Endodermal cell (in vitro differentiated cells): ENCODE measurements at places on chromosomes 5 and 9. TPM values are rescaled to one million over a fixed set of nuclear protein-coding genes. Genes with fewer than 3 reads are reported as not detected.

GRCh38 chr5:14702238-14702839 lies 37.8 kb downstream of the OTULIN start:
- H3K27ac ChIP-seq = no peak overlapping the region
- no peak overlapping the region for H3K4me3 ChIP-seq
- no peaks in the 10 kb centered on the region for H3K27me3 ChIP-seq

DNA sequence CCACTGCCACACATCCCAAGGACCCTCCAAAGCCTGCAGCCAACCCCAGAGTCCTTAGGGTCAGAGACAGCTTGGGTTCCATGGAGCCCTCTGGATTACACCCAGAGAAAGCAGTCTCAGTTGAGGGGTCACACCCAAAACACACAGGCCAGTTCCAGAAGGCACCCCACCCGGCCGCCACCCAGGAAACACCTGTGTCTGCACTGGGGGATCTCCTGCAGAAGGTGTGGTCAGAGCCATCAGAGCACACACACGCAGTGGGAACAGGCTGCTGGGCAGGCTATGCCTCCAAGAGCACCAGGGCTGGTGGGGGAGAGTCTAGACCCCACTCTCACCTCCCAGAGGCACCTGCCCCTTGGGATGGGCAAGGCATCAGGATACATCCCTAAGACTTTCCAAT lies 27.3 kb downstream of the NIPAL4 start:
- no peaks in the 10 kb centered on the region for H3K4me1 ChIP-seq
- peaks cover 96% of the 10 kb centered on the region for H3K36me3 ChIP-seq
- no peak overlapping the region for H3K4me3 ChIP-seq
- H3K27me3 ChIP-seq = no peaks in the 10 kb centered on the region
- H3K27ac ChIP-seq = no peak overlapping the region
- DNase-seq = no peak

DNA sequence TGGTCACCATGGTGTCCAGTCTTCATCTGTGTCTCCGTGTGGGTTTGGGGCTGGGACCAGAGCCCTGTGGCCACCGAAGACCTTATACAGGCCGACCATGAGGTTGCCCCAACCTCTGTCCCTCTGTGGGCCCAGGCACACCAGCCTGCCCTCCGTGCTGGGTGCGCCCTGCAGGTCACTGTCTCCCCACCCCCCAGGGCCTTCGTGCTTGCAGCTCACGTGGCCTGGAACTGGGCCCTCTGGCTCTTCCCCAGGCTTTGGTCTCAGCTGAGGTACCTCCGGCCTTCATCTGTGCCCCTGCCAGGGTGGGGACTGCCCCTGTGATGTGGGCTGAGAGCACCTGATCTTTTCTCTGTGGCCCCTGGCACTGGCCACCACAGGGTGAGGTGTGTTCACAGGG lies 92.1 kb downstream of the RXRA start:
- H3K36me3 ChIP-seq = peaks cover 9% of the 10 kb centered on the region
- no peak for DNase-seq
- no peak overlapping the region for H3K4me3 ChIP-seq
- no peak overlapping the region for H3K27ac ChIP-seq

- H3K4me1 ChIP-seq = peaks cover 13% of the 10 kb centered on the region
- H3K4me3 ChIP-seq = no peak overlapping the region
- no peaks in the 10 kb centered on the region for H3K27me3 ChIP-seq
Measured at GRCh38 chr5:160638161-160638742, 213.8 kb downstream of the ATP10B start.

GRCh38 chr5:171609806-171610452 lies 175.7 kb upstream of the SMIM23 start:
- no peaks in the 10 kb centered on the region for H3K36me3 ChIP-seq
- peak; percentile 5 for DNase-seq
- H3K27me3 ChIP-seq = no peaks in the 10 kb centered on the region
- no peak overlapping the region for H3K4me3 ChIP-seq

- no peaks in the 10 kb centered on the region for H3K27me3 ChIP-seq
- no peak overlapping the region for H3K27ac ChIP-seq
- no peaks in the 10 kb centered on the region for H3K36me3 ChIP-seq
- DNase-seq = peak; percentile 62
Measured at GRCh38 chr9:131810351-131811170, 70.7 kb upstream of the RAPGEF1 start.

MAMDC4 gene
- 6.8 to 11.0 TPM (median 10.6 TPM) in 3 replicates for total RNA-seq

- H3K27me3 ChIP-seq = no peaks in the 10 kb centered on the region
- H3K4me3 ChIP-seq = no peak overlapping the region
- H3K27ac ChIP-seq = no peak overlapping the region
- peaks cover 4% of the 10 kb centered on the region for H3K4me1 ChIP-seq
Measured at GRCh38 chr5:95445995-95446394, 54.8 kb downstream of the FAM81B start.

ANKRD34B gene
- total RNA-seq = 0.14 and 0.20 TPM in 2 replicates

PNPLA7 gene
- total RNA-seq = 2.0 to 2.3 TPM (median 2.2 TPM) in 3 replicates

MLANA gene
- total RNA-seq = not detected in 3 replicates

- no peak overlapping the region for H3K27ac ChIP-seq
- no peak overlapping the region for H3K4me3 ChIP-seq
- no peaks in the 10 kb centered on the region for H3K4me1 ChIP-seq
- no peaks in the 10 kb centered on the region for H3K36me3 ChIP-seq
Measured at GRCh38 chr9:15909297-15909696, 356.5 kb downstream of the CCDC171 start.

GRCh38 chr5:14675865-14676300 lies 11.4 kb downstream of the OTULIN start:
- no peak overlapping the region for H3K27ac ChIP-seq
- DNase-seq = no peak
- H3K36me3 ChIP-seq = peaks cover 32% of the 10 kb centered on the region
- H3K4me3 ChIP-seq = no peak overlapping the region

GRCh38 chr5:53335115-53335514 lies 145.3 kb upstream of the FST start:
- peak; percentile 79 for DNase-seq
- no peaks in the 10 kb centered on the region for H3K36me3 ChIP-seq
- no peaks in the 10 kb centered on the region for H3K27me3 ChIP-seq
- peaks cover 5% of the 10 kb centered on the region for H3K4me1 ChIP-seq
- H3K27ac ChIP-seq = no peak overlapping the region
- H3K4me3 ChIP-seq = no peak overlapping the region

DNA sequence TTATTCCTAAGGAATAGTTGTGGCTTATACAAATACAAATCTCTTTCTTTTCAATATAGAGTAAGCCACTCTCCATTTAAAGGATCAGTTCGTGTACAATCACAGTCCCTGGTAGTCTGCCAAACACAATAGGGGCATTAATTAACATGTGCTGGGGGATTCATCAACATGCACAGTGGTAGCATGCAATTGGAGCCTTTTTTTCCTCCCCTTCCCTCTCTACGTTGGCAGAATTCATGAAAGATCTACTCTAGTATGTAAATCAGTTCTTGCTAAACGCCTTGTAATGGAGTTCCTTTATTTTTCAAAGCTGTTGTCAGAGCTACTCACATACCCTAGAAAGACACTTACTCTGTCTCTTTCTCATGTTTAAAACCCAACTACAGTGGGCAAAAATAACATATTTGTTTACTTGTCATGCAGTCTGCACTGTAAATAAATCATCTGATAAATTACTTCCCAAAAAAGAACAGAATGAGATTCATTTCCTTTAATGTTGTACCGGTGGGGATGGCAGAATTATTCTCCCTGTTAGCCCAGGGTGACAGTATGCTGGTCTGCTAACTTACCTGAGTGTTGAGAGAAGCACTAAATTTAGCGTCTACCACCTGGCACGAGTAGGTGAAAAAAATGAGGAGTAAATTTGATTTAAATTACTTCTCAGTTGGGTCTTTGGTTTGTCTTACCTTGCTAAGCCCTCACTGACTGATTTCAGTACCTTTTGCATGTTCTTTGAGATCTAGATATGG lies 341.5 kb upstream of the CCNH start:
- peaks cover 7% of the 10 kb centered on the region for H3K4me1 ChIP-seq
- no peaks in the 10 kb centered on the region for H3K36me3 ChIP-seq
- peak overlapping the region; percentile 14 for H3K27ac ChIP-seq
- H3K4me3 ChIP-seq = no peak overlapping the region
- DNase-seq = no peak

DNA sequence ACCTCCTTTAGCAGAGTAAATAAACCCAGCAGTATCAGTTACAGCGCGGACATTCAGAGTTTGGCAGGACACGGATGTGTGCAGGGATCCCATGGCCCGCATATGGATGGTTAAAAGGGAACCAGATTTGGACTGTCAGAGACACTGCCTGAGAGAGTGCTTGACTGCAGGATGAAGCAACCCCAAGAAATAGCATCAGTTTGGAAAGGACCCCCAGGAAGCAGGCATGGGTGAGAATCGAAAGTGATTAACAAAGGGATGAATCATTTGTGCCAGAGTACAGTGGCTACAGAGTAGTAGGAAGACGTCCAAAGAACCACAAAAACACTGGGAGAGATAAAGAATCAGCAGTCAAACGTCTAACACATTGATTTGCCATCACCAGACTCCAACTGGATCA lies 5.5 kb downstream of the C7 start:
- DNase-seq = no peak
- H3K36me3 ChIP-seq = no peaks in the 10 kb centered on the region
- H3K27ac ChIP-seq = no peak overlapping the region
- H3K4me1 ChIP-seq = peaks cover 2% of the 10 kb centered on the region
- no peaks in the 10 kb centered on the region for H3K27me3 ChIP-seq

ACOT12 gene
- 0.42 TPM in 1 of 2 replicates, not detected in the other for total RNA-seq

MCIDAS gene
- 1.4 and 1.6 TPM in 2 replicates for total RNA-seq

KCNIP1 gene
- not detected in 3 replicates for total RNA-seq

- no peak for DNase-seq
- peaks cover 57% of the 10 kb centered on the region for H3K27me3 ChIP-seq
- no peaks in the 10 kb centered on the region for H3K36me3 ChIP-seq
- H3K27ac ChIP-seq = no peak overlapping the region
- H3K4me3 ChIP-seq = peak overlapping the region; percentile 45
Measured at GRCh38 chr5:6582507-6583048, 50.3 kb downstream of the NSUN2 start.

- no peak for DNase-seq
- no peaks in the 10 kb centered on the region for H3K27me3 ChIP-seq
- peaks cover 93% of the 10 kb centered on the region for H3K36me3 ChIP-seq
- H3K4me1 ChIP-seq = no peaks in the 10 kb centered on the region
- no peak overlapping the region for H3K4me3 ChIP-seq
Measured at GRCh38 chr9:35714123-35714522, 17.9 kb downstream of the TLN1 start.

GRCh38 chr5:134439210-134439654 lies 27.6 kb upstream of the CDKN2AIPNL start:
- H3K4me3 ChIP-seq = no peak overlapping the region
- no peaks in the 10 kb centered on the region for H3K36me3 ChIP-seq
- H3K27me3 ChIP-seq = no peaks in the 10 kb centered on the region
- peak; percentile 85 for DNase-seq

DNA sequence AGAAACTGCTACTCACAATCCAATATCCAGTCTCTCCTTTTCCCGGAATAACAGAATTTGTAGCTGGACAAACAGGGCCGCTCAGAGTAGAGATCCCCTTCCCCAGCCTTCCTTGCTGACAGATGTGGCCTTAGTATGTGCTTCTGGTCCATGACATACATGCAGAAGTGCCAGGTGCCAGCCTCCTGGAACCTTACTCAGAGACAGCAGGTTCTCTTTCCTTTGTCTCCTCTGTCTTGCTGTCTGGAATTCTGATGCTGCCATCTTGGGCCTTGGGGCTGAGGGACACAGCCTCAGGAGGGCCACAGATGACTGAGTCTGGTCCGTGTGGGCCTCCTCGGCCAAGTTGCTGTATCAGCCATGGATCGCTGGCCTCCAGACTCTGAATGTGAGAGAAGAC lies 210.1 kb downstream of the PAX5 start:
- no peaks in the 10 kb centered on the region for H3K4me1 ChIP-seq
- no peaks in the 10 kb centered on the region for H3K36me3 ChIP-seq
- H3K27ac ChIP-seq = no peak overlapping the region

GLDC gene
- 4.4 to 11.3 TPM (median 8.9 TPM) in 3 replicates for total RNA-seq

- H3K4me1 ChIP-seq = no peaks in the 10 kb centered on the region
- no peak overlapping the region for H3K27ac ChIP-seq
- no peaks in the 10 kb centered on the region for H3K36me3 ChIP-seq
Measured at GRCh38 chr5:67765697-67766096, 449.9 kb upstream of the PIK3R1 start.

DNA sequence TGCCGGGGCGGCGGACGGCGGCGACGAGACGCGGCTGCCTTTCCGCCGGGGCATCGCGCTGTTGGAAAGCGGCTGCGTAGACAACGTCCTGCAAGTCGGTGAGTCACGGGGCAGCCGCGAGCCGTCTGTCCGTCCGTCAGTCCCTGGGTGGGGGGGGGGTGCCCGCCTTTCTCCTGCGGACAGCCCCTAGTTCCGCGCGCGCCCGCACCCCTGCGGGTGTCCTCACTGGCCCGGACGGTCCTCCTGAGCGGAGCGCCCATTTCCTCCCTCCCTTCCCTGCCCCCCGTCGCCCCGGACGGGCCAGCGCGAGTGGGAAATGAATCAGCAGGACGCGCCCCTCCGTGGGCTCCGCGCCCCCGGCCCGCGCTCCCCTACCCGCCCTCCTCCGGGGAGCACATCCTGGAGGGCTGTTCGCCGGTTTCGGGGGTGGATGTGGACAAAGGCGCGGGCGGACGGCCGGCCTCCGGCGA lies 828 bp downstream of the ZSWIM6 start:
- DNase-seq = peak; percentile 70
- peaks cover 7% of the 10 kb centered on the region for H3K4me1 ChIP-seq
- peaks cover 21% of the 10 kb centered on the region for H3K27me3 ChIP-seq
- H3K27ac ChIP-seq = peak overlapping the region; percentile 92
- H3K36me3 ChIP-seq = peaks cover 6% of the 10 kb centered on the region

GRCh38 chr9:114288193-114289091 lies 34.5 kb upstream of the ORM1 start:
- H3K4me3 ChIP-seq = no peak overlapping the region
- no peaks in the 10 kb centered on the region for H3K27me3 ChIP-seq
- H3K36me3 ChIP-seq = peaks cover 39% of the 10 kb centered on the region
- no peaks in the 10 kb centered on the region for H3K4me1 ChIP-seq
- DNase-seq = peak; percentile 75
